ENCODE measurements at places on chromosomes 7 and 10.

DNA sequence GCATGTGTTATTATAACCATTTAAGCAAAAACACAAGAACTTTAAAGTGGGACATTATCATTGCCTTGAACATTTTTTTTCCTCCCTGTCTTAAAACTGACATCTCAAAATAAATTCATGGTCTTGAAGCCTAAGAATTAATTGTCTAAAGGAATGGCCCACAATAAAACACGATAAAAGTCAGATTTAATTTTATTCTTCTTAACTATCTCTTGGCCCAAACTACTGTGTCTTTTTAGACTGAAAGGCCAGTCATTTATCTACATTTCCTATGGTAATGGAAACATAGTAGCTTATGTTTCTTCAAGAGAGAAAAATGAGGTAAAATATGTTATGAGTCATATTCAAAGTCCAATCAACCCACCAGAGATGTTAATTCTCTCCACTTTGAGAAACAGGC is 24.4 kb upstream of the ETV1 start:
- DNase-seq, result no peak

DNA sequence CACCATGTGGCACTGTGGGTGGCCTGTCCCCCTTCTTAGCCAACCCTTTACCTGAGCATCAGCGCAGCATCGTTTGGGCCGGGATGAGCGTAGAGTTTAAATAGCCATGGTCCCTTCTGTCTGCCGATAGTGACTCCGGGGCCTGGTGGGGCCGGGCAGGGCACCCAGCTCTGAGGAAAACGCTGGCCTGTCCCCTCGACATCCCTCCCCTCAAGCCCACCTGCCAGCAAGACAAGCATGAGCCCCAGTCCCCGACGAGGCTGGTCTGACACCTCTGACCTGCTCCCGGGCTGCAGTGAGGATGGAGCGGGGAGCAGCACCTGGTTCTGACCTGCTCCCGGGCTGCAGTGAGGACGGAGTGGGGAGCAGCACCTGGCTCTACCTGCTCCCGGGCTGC is 31.1 kb upstream of the CNPY1 start:
- DNase-seq, result no peak

GRCh38 chr10:100882252-100882651 is 30.5 kb upstream of the SLF2 start:
- no peak for DNase-seq

DNA sequence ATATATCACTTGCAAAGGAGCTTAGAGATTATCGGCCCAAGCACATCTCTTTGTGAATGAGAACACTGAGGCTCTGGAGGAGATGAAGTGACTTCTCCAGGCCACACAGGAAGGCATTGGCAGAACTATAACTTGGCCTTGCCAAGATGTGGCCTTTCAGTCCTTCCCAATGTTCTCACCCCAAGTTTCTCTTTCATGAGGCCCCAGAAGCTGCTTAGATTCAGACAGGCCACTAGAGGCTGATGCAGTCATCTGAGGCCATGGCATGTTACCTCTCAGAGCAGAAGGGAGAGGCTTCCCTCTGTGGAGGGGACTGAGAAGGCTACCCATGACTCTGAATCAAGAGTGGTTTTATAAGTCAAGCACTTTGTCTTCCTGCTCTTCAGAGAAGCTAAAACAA is 1003.7 kb downstream of the LRMDA start:
- DNase-seq, result no peak

- DNase-seq, result peak; percentile 79
These were observed 7.0 kb downstream of the CALY start for GRCh38 chr10:133329491-133330202.

GRCh38 chr10:6719561-6719960 is 139.5 kb upstream of the PRKCQ start:
- DNase-seq, result no peak

DNA sequence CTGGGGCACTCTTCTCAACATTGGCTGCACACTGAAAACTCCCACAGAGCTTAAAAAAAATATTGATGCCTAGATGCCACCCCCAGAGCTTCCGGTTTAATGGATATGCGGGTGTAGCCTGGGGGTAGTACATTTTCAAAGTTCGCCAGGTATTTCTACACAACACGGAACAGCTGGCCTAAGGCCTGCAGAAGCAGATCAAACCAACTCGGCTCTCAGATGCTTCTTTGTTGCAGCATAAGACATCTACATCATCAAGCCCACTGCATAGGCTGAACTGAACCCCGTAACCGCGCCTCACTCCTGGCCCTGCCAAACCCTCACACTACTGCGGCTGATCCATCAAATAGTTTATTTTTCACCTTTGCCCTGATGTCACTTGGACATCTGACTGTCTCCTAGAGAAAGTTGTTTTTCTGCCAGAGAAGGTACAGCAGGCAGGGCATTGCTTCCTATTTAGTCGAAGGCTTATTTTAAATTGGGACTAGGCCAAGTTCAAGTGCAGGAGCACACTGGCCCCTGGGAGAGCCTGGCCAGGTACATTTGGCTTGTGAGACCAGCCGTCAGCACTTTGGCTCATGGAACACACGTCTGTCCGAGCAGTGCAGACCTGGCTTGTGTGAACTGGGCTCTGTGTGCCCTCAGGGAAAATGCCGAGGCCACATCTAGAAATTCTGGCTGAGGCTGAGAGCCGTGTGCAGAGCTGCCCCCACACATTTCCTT is 113.3 kb downstream of the TACC2 start:
- DNase-seq, result no peak

GRCh38 chr7:54932818-54933543 is 85.8 kb upstream of the EGFR start:
- DNase-seq, result no peak

DNA sequence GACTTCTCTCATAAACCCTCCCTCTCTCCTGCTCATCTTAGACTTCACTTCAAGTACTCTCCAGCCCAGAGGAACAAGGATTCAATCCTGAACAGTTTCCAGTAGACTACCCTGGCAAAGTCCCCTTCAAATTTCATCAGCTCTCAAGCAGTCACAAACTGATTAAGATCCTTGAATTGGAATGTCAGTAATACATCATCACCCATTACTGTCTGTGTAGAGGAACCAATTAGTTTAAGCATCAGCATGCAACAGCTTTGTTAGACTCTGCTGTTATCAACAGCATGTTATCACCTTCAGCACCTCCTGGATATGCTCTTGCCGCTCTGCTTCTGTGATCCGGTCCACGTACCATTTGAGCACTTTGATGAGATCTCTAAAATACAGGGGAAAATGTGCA is 307.0 kb upstream of the IMMP2L start:
- no peak for DNase-seq

- DNase-seq, result no peak
These were observed 87.7 kb upstream of the CHST15 start for GRCh38 chr10:124180947-124181549.

GRCh38 chr7:16348251-16348650 is 73.1 kb downstream of the CRPPA start:
- no peak for DNase-seq

DNA sequence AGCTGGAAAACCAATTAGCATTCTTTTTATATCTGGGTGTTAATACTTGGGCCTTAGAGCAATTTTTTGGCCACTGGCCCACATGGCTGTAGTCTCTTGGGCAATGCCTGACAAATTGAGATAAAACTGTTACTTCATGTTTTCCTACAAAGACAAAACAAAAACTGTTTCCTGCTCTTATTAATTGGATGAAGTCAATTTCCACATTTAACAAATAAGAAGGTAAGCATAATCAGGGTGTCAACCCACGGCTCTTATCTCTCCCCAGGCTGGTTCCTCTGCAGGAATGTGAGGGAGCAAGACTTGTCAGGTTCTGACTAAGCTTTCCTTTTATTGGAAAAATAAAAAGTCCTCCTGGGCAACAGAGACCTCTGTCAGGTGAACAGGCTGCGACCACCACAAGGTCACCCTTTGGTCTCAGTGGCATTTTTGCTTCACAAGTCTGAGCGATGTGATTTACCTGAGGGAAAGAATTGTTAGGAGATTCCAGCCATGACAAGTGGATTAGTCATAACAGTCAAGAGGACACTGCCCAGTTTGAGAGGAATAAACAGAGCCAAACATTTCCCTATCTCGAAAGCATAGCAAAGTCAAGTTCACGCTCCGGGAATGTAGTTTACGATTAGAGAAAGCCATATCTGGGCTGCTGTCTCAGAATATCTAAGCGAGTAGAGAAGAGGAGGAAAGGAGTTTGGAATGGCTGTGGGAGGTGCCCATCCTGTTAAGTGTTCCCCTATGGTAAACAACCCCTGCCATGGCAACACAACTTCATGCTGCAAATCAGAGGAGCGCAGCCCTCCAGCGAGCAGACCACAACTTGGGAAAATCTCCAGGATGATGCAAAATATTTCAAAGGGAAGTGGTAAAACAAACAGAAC is 144.4 kb downstream of the TES start:
- peak; percentile 10 for DNase-seq

DNA sequence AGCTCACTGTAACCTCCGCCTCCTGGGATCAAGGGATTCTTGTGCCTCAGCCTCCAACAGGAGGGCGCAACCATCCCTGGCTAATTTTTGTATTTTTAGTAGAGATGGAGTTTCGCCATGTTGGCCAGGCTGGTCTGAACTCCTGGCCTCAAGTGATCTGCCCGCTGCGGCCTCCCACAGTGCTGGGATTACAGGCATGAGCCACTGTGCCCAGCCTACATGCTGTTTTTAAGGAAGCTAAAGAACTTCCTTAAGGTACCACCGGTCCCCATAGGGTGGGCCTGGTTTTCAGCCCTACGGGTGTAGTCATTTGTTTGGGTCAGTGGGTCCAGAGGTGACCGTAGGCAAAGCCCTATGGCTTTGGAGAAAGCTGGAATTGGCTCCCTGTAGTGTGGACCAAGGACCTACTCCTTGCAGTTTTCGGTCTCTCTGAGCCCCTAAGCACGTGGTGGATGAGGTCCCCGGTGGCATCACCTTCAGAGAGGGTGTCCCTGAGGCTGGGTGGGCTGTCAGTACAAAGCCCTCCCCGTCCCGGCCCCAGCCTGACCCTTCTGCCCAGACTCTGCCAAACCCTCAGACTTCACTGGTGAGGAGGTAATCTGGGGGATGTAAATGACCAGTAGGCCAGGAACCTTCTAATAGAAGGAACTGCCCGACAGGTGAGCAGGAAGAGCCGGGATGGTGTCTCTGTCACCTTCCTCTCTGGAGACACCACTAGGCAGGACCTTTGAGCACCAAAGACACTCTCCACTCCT is 30.5 kb downstream of the ANXA11 start:
- no peak for DNase-seq

GRCh38 chr10:47071891-47072290 is 160.7 kb downstream of the PTPN20 start:
- peak; percentile 13 for DNase-seq

DNA sequence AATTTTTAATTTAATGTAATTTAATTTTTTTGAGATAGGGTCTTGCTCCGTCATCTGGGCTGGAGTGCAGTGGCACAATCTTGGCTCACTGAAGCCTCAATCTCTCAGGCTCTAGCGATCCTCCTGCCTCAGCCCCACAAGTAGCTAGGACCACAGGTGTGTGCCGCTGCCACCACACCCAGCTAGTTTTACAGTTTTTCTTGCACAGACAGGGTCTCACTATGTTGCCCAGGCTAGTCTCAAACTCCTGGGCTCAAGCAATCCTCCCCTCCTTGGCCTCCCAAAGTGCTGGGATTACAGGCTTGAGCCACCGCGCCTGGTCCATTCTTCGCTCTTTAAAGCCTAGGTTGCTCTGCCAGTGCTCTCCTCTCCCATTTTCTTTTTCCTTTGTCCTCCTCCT is 12.9 kb downstream of the CALML3 start:
- DNase-seq, result no peak

GRCh38 chr7:44147026-44147991 is 6.2 kb upstream of the MYL7 start:
- no peak for DNase-seq

- no peak for DNase-seq
These were observed 51.4 kb upstream of the OIT3 start for GRCh38 chr10:72842164-72842563.

DNA sequence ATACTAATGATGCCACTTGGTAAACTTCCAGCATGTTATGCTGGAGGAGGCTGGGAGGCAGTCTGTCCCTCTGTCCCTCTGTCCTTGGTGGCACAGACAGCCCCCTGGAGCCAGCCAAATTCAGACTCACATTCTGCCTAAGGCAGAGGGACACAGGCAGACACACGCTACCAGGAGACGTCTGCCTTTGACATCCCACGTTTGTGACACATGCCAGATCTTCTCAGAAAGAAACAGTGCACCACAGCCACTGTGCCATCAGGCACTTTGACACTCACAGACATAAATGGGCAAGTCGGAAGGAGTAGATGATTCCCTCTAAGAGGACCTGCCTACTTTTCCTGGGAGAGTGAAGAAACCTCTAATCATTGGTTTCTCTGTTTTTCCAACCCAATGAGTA is 467.0 kb downstream of the DPP6 start:
- no peak for DNase-seq

GRCh38 chr7:42154173-42154572 is 82.8 kb downstream of the GLI3 start:
- no peak for DNase-seq
